ENCODE measurements at places on chromosomes 3 and 15.

DNA sequence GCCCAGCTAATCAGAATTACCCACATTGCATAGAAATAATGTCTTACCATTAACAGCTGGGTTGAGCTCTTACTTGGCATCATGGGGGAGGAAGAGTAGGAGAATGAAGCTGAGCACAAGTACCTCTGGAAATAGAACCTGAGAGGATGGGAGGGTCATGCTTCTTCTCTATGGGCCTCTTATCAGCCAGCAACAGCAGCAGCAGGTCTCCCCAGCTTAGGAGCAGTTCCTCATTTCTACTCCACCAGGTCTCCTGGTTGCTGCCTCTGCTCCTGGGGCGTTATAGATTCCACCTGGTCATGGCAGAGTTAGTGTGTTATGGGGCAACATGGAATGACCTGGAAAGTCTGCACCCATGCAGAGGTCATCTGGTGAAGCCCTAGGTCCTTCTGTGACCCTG lies 3.4 kb downstream of the FSD2 start:
- DNase-seq = no peak

- DNase-seq = peak; percentile 95
These were observed at the start of gene ZIC1 for GRCh38 chr3:147409143-147410115. Gene ZIC1 (plus strand): TSS chr3:147409365. CDS start chr3:147410113, 748 bp downstream.

DNA sequence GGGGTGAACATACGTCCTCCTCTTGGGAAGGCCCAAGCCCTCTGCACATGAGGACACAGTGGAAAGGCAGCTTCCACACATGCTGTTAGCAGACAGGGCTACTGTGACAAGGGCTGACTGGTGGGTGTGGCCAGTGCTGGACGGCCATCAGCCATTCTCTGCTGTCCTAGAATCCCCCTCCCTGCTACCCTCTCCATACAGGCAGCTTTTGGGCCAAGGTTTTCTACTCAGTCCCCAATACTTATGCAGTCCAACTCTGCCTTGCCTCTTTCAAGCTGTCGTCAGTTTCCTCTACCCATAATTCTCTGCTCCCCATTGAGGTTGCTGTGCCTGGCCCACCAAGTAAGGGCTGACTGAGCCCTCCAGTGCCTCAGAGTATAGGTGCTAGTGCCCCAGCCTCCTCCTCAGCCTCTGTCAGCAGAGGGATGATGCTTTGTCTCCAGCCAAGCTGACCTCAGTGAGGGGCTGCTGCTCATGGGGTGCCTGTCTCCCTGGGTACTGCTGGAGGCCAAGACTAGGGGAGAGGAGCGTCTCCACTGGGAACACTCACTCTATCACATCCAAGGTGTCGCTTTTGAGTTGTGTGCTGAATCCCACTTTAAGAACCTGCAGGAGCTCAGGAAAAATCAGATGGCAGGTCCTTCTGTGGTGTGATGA lies 2.8 kb downstream of the LOXL1 start:
- peak; percentile 57 for DNase-seq

- peak; percentile 48 for DNase-seq
These were observed 1.7 kb upstream of the LINGO1 start for GRCh38 chr15:77634266-77634962.

DNA sequence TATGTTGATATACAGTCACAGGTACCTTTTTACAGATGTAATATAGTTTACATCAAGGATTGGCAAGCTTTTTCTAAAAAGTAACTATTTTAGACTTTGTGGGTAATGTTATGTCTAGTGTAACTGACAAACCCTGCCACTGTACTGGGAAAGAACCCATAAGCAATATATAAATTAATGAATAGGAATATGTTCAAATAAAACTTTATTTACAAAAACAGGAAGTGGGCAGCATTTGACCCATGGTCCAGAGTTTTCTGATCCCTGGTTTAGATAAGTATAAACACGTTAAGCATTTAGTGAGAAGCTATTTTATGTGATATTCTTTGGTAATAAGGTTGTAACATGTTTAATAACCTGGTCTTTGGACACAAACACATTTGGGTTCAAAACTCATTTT lies 915.2 kb upstream of the ROBO1 start:
- DNase-seq = no peak

GRCh38 chr3:134796281-134797056 lies 1.4 kb downstream of the EPHB1 start:
- peak; percentile 17 for DNase-seq

GRCh38 chr3:26018889-26019288 lies 229.0 kb downstream of the OXSM start:
- DNase-seq = no peak

- no peak for DNase-seq
These were observed 127.8 kb downstream of the STAG1 start for GRCh38 chr3:136624371-136624770.

DNA sequence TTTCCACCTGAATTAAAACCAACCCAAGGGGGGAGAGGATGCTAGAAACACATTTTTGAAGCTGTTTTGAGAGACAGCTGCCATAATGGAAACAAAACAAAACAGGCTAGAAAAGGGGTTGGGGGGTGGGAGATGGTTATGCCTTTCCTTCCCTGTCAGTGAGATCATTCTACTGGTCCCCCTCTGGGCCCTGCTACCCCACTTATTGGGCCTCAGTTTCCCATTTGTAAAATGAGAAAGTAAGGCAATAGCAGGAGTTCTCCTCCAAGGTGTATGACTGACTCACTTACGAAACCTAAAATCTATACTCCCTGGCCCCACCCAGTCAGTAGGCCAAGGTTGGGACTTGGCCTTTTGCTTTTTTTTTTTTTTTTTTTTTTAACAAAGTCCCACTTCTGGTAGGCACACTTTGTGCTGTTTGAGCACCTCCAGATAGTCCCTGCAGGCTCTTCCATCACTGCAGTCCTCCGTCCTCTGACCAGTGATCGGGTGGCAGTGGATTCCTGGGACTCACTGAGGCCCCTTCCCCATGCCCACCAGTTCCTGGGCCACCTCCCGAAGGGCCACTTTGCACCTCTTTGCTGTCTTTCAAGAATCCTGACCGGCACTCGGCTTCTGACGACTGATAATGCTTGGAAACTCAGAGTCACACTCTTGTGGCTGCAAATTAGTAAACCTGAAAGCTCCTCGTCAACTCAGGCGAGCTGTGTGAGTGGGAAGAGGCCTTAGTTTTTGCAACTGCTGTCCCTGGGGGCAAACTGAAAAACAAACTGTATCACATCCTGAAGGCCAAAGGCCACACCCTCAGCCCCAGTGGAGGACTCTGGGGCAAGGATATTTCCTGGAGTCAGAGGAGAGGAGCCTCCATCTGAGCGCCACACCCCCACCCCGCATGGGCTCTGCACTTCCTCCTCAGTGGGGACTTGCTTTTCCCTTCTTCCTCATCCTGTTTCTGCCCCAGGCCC lies 6.7 kb upstream of the PSTPIP1 start:
- DNase-seq = no peak

- no peak for DNase-seq
These were observed 98.9 kb upstream of the CLSTN2 start for GRCh38 chr3:139835830-139836683.

DNA sequence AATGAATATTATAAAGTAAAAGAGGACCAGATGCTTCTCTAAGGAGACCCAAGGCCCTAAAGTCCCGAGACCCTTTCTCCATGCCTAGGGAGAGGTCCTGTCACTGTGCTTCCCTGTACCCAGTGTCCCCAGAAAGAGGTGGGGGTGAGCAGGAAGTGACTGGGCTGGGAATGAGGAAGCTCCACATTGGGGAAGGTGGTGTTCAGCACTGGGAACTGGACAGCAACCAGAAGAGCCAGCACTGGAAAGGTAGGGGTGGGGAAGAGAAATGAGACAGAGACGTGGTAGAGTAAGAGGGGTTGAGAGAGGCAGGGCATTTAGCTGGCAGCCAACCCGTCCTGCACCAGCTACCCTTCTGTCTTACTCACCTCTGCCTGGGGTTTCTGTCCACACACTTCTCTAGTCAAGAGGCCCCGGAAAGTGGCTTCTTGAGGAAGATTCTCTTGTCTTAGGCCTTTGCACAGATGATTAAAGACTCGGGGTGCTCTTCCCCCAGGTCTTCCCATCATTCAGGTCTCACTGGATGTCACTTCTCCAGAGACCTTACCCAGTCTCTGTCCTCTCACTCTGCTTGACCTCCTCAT lies 12.2 kb downstream of the RRP9 start:
- DNase-seq = peak; percentile 9

DNA sequence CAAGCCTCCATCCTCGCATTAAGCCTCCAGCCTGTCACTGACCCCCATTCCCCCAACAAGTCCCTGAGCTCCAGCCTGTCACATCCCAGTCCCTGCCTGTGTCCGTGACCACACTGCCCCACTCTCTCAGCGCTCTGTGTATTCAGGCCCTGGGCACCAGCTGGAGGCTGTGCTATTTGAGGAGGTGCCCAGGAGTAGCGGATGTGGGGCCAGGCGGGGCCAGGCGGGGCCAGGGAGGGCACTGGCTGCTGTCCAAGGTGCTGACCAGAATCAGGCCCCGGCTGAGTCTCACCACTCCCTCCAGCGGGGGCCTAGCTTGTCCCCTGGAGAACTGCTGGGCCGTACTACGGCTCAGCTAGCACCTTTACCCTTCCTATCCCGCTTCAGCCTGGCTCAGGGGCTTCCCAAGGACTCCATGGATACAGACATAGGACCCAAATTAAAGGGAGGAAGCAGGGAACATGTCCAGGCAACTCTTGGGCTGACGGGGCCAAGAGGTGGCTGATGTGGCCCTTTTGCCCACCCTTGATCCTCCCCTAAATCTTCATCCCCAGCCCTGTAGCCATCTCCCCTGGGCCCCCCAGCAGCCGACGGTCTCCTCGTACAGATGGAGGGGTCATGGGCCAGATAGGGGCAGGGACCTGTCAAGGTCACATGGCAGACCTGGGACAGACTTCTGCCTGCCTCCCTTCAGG lies 1.1 kb downstream of the HHATL start:
- DNase-seq = peak; percentile 50

GRCh38 chr3:177776661-177777101 lies 579.4 kb upstream of the TBL1XR1 start:
- DNase-seq = peak; percentile 91

DNA sequence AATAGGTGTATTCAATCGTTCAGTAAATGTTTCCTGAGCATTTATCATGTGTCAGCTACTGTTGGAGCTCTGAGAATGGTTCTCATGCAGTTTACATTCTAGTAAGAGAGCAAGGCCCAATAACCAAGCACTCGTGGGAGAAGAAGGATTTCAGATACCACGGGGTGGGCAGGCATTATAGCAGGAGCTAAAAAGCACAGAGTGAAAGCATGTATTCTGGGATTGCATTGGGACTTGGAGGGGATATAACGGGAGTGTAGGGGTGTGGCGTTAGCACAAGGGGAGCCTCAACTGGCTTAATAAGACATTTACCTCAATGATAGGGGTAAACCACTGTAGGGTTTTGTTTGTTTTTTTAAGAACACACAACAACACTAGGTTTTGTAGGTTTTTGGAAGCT lies 1.6 kb upstream of the SIAH2 start:
- no peak for DNase-seq
